ENCODE measurements at places on chromosomes 5 and 9.

- no peak for DNase-seq
Measured at GRCh38 chr5:113031557-113031956, 55.0 kb downstream of the DCP2 start.

DNA sequence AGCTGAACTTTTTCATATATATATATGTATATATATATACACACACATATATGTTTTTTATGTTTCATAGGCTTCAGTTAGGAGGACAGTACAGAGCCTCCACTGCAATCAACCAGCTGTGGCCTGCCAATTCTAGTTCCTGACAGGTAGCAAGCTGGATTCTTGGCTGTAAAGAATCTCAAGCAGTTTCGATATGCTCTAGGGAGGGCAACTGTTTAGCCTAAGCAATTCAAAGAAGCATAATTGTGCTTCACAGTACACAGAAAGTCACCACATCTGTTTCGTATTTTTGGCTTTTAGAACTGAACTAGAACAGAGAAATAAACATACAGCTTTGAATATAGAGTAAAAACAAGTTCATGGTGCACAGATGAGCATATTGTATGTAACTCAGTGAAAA, 152.4 kb upstream of the ARRDC3 start:
- DNase-seq = no peak

- DNase-seq = no peak
Measured at GRCh38 chr5:91957666-91958065, 574.5 kb upstream of the ARRDC3 start.

DNA sequence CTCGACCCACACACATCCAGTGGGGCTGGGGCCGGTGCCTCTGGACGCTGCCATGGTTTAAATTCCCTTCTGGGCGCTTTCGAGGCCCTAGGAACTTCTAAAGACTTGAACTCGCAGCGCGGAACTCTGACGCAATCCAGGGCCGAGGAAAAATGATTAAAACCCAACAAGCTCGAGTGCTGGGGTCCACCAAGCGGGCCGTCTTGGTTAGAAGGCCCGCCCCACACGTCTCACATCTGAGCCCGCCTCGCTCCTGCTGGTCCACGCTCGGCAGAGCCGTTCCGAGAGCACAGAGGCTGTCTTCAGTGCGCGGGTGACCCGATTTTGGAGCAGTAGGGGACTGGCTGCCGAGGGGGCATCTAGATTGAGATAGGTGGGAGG, 1.5 kb downstream of the CRHBP start:
- no peak for DNase-seq

DNA sequence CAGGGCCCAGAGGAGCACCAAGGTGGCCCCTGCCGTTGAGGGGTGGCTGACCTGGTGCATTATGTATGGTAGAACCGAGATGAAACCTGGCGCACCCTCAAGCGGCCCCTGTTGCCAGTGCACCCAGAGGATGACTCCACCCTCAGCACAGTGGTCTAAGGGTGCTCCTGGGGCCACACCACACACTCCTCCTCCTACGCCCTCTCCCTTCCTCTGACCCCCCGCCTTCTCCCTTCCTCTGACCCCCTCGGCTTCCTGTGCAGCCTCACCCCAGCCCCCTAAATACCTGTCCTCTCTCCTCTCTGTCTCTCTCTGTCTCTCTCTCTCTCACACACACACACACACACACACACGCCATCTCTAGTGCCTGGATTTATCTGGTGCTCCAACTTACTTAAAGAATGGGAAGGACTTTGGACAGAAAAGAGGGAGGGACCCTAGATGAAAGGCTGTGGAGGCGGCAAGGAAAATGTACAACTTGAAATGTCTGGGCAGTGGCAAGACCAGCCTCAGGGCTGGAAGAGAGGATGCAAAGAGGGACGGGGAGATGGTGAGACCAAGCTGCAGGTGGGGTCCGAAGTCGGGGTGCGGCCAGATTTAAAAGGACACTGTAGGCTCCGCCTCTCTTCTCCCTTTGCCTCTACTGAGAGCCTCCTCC, 18.2 kb upstream of the SLC30A5 start:
- no peak for DNase-seq

- no peak for DNase-seq
Measured at GRCh38 chr9:38355115-38355514, 37.4 kb upstream of the ALDH1B1 start.

DNA sequence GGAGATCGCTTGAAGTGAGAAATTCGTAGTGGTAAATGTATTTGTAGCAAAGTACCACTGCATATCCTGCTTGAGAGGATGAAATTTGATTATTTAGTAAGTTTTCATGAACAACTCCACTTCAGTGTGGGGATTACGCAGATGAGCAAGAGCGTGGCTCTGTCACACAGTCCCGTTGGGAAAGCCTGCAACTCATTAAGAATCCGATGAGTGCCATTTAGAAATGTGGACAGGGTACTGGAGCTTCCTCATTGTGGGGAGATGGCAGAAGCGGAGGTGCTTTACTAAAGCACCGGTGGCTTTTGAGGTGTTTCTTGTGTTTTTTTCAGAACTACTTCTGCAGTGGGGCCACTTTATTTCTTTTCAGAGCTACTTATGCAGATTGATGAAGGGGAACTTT, 1.4 kb downstream of the TJP2 start:
- no peak for DNase-seq

GRCh38 chr5:55438998-55439397, 95.8 kb downstream of the PLPP1 start:
- no peak for DNase-seq

DNA sequence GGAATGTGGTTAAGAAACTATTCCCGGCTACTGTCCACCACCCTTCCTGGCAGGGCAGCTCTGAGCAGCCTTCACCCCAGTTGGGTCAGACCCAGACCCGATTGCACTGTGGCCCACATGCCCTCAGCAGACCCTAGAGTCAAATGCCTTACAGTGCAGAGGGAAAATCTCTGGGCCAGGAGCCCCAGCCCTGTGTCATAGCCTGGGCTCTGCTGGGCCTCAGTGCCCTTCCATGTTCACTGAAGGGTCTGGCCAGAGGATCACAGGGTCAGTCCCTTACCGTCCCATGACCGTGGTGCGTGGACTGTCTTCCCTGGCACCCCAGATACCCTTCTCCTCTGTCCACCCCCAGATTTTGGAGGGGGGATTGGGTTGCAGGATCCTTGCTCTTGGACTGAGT, 73.5 kb upstream of the COL5A1 start:
- no peak for DNase-seq

GRCh38 chr9:124450241-124450924, at the start of gene ADGRD2:
Gene ADGRD2, plus strand, starts transcription at chr9:124450451. Its CDS starts 1,216 bp downstream, at chr9:124451667.
- DNase-seq = no peak

GRCh38 chr5:144183254-144183889, 12.7 kb downstream of the KCTD16 start:
- peak; percentile 58 for DNase-seq

GRCh38 chr9:95756986-95757385, 118.5 kb upstream of the ERCC6L2 start:
- DNase-seq = no peak

DNA sequence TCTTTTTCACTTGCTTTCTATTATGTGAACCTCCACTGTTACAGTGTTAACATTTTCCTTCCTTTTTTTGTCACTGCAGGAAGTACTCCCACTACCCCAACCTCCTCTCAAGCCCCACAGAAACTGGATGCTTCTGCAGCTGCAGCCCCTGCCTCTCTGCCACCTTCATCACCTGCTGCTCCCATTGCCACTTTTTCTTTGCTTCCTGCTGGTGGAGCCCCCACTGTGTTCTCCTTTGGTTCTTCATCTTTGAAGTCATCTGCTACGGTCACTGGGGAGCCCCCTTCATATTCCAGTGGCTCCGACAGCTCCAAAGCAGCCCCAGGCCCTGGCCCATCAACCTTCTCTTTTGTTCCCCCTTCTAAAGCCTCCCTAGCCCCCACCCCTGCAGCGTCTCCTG, 18.8 kb downstream of the NUP214 start:
- DNase-seq = no peak

DNA sequence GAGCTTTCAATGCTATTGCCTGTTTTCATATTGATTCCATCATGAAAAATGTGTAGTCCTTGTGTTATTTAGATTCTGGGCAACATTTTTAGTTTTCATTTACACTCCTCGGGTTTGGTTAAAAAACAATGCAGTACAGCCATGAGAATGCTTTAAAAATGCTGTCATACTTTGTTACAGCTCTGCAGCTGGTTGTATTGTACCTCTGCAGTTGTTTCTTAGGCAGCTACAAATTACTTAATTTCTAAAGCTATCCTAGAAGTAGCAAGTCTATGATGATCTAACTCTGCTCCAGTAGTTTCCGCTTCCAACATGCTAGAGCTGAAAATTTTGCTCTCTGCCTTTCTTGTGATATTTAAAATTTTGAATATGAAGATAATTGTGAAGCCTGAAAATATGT, 20.2 kb downstream of the SNX18 start:
- no peak for DNase-seq

DNA sequence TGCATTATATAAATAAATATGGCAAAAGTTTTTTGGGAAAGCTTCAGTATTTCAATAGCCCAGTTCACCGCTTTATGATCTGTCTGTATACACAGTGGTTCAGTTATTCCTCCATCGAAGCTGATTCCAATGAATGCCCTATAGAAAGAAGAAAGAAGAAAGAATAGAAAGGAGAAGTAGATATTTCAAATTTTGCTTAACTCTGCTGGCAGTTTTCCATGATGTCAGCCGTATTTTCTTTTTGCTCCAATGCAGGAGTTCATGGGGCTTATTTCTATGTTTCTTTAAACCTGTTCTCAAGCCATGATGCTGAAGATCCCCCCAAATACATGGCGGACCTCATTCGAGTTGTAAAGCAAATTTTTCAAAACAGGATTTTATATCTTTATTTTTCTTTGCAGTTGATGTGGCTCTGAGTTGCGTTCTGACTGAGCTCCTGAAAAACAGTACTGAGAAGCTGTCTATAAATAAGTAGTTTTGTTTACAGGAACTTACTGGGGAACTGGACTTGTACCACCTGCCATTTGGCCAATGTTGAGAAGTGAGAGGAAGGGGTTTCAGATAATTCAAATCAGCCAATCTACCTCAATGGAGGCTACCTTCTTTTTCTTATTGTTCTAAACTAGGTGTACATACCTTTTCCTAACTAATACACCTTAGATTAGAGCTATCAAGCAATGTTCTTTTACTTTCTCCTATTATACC, 418.5 kb upstream of the MEF2C start:
- DNase-seq = no peak

- no peak for DNase-seq
Measured at GRCh38 chr5:56705217-56705616, 110.1 kb upstream of the MAP3K1 start.

- DNase-seq = no peak
Measured at GRCh38 chr5:115772731-115773475, 43.6 kb downstream of the CDO1 start.

DNA sequence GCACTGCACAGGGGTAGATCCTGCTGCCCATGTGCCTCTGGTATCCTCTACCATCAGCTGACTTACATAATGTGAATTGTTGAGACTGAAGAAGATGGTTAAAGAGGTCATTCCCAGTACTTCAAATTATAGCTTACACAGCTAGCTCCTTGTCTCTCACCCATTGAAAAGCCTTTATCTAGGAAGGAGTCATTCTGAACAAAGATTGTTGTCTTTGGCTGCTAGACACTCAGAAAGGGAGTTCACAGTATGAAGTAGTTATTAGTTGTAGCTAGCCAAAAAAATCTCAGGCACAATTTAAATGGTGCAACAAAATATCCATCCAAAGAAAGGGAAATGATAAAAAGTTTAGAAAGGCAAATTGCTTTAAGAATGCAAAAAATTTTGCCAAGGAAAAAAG, 102.0 kb upstream of the NREP start:
- no peak for DNase-seq

DNA sequence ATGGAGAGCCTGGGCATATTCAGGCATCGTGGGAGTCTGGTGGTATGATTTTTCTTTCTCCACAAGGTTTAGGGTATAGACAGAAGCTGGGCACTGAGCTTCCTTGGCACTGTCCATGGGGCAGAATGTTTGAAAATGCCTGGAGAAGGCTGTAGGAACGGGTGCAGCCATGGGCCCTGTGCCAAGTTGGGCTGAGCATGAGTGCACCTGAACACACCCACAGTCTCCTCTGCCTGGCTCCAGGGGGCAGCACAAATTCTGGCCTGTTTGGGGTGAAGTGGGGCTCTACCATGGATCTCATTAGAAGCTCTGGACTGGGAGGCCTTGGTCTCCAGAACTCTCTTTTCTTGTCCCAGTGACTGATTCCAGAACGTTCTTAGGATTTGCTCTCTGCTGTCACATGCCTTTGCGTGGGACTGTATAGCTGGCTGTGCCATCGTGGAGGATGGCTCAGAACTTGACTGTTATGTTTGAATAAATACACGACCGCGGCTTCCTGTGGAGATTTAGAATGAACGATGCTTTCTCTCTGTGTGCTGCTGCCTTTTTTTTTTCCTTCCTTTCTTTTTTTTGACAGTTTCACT, 229.8 kb downstream of the FANCC start:
- no peak for DNase-seq

GRCh38 chr9:117247266-117247665, 167.6 kb downstream of the ASTN2 start:
- DNase-seq = no peak

GRCh38 chr9:12826924-12827565, 52.2 kb downstream of the LURAP1L start:
- no peak for DNase-seq

- no peak for DNase-seq
Measured at GRCh38 chr5:175394601-175395000, 49.4 kb downstream of the DRD1 start.

- DNase-seq = no peak
Measured at GRCh38 chr9:4738866-4739586, 2.0 kb downstream of the AK3 start.

DNA sequence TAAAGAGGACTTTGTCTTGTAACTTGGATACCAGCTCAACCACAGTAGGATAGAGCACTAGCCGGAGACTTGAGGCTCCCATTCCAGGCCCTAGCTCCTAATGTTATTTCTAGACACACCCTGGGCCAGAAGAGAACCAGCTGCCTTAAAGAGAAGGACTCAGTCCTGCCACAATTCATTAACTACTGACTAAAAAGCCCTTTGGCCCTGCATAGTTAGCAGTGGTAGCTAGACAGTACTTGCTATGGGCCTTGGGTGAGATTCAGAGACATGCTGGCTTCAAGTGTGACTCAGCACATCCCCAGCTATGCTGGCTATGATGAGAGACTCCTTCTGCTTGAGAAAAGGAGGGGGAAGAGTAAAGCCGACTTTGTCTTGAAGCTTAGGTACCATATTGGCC, 47.3 kb downstream of the TMEM167A start:
- no peak for DNase-seq

GRCh38 chr5:172095368-172096206, 89.1 kb upstream of the FBXW11 start:
- DNase-seq = no peak

Measured in CD4-positive, alpha-beta T cell treated with Interleukin-4 for 4 hours (primary cell).